ENCODE measurements at places on chromosomes 3 and 15.

DNA sequence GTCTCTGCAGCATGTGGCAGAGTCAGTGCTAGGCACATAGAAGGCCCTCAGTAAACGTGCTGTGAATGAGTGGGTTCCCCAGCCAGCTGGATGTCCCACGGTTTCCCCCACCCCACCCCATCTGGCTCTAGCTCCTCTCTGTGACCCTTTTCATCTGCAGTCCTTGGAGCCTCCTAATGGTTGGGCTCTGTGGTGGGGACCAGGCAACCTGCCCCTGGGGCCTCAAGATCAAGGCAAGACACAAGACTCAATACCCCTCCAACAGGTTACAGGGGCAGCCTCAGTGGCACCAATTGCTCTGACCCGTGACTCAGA is 17.1 kb upstream of the CYP11A1 start:
- no peak for DNase-seq

DNA sequence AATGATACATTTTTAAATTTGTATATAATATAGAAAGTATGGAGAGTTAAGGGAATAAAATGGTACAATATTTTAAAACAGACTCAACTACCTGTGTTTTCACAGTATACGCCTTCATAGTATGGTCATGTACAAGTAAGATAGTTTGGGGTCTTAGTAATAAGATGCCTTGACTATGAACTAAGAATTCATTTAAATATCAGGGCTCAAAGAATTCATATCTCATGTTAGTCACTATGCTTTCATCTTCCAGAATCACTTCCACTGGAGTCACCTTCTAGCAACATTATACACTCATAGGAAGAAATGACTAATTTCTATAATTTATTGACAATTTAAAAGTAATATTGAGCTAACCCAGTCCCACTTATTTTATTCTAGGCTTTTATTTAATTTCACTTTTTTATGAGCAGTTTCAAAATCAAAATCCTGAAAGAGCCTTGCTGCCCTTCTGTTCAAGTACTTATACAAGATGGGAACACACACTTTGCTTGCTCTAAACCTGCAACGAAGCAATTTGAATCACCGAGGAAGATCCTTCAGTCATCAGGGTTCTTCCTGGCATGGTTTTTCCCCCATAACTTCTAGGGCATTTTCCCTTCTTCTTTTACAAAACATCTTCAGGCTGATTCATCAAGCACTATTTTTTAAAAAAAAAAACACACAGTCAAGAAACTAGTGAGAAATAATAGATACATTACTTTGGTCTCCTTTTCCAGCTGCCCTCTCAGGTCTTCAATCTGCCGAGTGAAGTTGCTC is 94.1 kb downstream of the MYH15 start:
- DNase-seq: no peak

- no peak for DNase-seq
Measured at GRCh38 chr3:106036696-106037095, 167.9 kb upstream of the CBLB start.

DNA sequence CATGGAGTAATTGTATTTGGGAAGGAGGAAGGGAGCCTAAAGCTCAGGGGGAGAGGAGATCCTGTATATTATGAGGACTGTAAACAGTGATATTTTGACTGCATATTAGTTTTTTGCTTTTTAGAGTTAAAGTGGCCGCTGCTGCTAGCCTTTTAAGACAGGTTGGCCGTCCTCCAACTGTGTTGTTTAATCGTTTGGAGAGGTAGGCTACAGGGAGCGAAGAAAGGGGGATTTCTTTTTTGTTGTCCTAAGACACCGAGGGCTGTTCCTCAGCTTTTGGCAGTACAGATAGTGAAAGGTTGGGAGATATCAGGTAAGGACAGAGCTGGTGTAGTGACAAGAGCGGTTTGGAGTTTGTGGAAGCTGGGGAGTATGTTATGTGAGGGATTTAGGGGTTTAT is 38.2 kb upstream of the RNF7 start:
- DNase-seq: no peak

GRCh38 chr3:141009496-141009895 is 41.7 kb upstream of the SPSB4 start:
- DNase-seq: no peak

DNA sequence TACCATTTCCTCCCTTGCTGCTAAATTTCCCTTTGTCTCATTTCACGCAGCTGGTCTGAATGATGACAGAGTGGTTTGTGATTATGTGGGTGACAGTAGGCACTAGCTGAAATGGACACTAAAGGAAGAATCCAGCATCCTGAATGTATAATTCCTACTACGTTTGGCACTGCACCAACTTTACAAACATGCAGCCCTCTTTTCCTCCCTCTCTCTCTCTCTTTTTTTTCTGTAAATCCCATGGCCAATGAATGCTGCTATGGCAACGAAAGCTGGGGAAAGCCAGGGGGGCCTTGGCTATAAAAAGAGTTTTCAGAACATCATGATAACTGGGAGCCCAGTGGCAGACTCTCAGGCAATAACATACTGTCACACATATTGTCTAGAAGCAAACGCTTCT is 367.2 kb upstream of the AGTR1 start:
- no peak for DNase-seq

GRCh38 chr3:20776286-20776685 is 590.3 kb upstream of the SGO1 start:
- no peak for DNase-seq

- DNase-seq: no peak
Measured at GRCh38 chr3:65251375-65251774, 563.6 kb upstream of the ADAMTS9 start.

DNA sequence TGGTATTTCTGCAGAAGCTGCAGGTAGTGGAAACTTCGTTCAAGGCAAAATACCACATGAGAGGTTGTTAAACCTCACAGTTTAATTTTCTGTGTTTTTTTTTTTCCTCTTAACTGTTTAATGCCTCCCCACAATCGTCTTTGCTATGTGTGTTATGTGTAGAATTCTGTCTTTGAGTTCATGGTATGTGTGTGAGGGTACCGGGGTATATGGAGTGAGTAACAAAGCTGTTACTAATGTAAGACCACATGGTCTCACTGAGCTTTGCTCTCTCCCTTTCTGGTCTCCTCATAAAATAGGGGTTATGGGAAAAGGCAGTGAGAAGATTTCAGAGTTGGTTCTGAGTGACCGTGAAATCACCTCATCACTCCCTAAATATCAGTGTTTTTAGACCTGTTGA is 143.6 kb downstream of the USP13 start:
- DNase-seq: no peak

DNA sequence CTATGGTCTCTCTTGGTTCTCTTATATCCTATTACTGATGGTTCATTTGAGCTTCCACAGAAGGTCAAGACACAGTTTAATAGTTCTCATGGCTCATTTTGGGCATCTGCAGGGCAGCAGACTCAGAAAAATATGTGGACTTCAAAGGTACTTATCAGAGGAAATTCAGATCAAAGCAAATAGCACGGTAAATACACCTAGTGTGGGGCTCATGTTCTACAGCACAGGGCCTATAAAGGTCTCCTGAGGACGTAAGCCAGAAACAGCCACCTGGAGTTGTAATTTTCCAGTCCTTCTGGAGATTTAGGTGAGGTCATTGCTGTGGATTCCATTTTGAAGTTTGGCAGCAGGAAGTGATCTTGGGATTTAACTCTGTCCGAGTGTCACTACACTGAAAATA is 134.5 kb upstream of the SGO1 start:
- no peak for DNase-seq

GRCh38 chr15:39344662-39345141 is 236.2 kb upstream of the THBS1 start:
- no peak for DNase-seq

DNA sequence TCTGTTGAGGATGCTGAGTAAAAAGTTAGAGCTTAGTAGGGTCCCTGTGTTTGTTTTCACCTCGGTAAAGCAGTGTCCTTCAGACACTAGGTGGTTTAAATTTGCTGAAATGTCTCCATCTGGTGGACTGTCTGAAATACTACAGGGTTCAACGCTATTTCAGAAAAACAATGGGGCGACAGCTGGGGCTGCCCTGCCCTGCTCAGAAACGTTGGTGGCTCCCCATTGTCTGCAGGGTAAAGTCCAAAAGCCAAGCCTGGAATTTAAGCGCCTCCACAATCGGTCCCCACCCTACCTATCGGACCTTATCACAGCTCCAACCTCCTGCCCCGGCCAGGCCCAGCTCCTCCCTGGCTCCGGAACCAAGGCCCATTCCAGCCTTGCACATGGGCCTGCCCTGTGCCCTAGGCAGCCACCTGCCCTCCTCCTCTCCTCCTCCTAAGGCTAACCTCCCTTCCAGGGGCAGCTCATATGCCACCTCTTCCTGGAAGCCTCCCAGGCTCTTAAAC is 4.3 kb upstream of the TSEN2 start:
- DNase-seq: peak; percentile 50

- DNase-seq: no peak
Measured at GRCh38 chr3:177811835-177812234, 614.6 kb upstream of the TBL1XR1 start.

DNA sequence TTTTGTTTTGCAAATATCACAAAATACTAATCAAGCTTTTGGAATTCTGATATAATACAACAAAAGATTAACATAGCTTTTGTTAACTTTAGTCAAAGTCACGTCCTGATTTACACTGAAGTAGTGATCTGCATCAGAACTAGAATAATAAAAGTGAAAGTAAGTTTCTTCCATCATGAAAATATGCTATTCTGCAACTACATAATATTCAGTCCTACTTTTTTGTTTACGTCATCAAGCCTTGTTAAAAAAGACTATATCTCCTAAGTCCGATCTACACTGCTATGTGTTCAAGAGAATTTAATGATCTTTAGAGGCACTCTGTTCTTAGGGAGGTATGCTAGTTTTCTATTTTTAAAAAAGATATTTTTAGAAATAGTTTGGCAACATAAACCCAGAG is 330.1 kb downstream of the ARPP21 start:
- no peak for DNase-seq
